ENCODE measurements at places on chromosomes 1 and 21. TPM values are rescaled to one million over a fixed set of nuclear protein-coding genes. Genes with fewer than 3 reads are reported as not detected.

The CASZ1 gene
- 0.24 TPM for polyA plus RNA-seq

The PBXIP1 gene
- polyA plus RNA-seq: 40.5 TPM

The SUCO gene
- polyA plus RNA-seq: 11.4 TPM

The AMY2A gene
- not detected for polyA plus RNA-seq

The PGLYRP3 gene
- not detected for polyA plus RNA-seq

The WASF2 gene
- polyA plus RNA-seq: 45.4 TPM
